Activated naive CD8-positive, alpha-beta T cell treated with anti-CD3 and anti-CD28 coated beads for 36 hours (primary cell): ENCODE measurements at places on chromosomes 13 and 19. TPM values are rescaled to one million over a fixed set of nuclear protein-coding genes. Genes with fewer than 3 reads are reported as not detected.
A peak's percentile ranks its signal among the peaks of the same experiment; 100 is the strongest.

- H3K27ac ChIP-seq = peak within 1 kb of the TSS; percentile 92
- peaks cover 17% of the 10 kb centered on the region for H3K4me1 ChIP-seq
These were observed at the start of gene ZNF480 for GRCh38 chr19:52296773-52297600. Gene ZNF480 (plus strand): TSS chr19:52297169. CDS start chr19:52300413, 3,244 bp downstream.

DNA sequence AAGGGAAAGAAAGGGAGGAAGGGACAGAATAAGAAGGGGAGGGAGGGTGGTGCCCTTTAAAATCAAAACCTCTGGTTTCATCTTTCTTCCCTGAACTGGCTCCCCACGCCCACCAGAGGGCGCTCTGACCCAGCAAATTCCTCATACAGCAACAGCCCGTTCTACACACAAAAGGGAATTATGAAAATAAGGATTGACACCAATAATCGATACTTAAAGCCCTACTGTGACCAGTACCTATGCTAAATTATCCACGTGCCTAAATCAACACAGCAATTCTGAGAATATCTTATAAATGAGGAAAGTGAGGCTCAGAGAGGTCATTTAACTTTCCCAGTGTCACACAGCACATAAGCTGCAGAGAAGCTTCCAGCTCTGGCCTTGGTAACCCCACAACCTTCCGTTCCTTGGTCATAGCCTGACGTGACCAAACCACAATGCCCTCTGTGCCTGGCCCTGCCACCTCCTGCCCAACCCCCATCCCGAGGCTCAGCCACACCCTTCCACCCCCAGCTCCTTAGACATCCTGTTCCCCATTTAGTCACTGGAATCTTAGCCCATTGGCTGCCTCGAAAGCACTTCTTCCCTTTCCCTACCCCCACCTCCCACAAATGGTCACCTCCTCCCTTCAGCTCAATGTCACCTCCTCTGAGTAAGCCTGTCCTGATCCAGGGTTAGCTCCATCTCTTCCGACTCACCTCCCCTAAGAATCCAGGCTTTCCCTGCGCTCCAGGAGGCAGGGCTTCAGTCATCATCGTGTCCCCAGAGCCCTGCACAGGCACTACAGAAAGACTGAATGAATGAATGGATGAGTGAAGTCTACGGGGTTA is 34.2 kb upstream of the PNMA8B start:
- H3K27me3 ChIP-seq = no peaks in the 10 kb centered on the region
- H3K4me3 ChIP-seq = no peak overlapping the region
- H3K27ac ChIP-seq = peak overlapping the region; percentile 58
- peaks cover 15% of the 10 kb centered on the region for H3K36me3 ChIP-seq

DNA sequence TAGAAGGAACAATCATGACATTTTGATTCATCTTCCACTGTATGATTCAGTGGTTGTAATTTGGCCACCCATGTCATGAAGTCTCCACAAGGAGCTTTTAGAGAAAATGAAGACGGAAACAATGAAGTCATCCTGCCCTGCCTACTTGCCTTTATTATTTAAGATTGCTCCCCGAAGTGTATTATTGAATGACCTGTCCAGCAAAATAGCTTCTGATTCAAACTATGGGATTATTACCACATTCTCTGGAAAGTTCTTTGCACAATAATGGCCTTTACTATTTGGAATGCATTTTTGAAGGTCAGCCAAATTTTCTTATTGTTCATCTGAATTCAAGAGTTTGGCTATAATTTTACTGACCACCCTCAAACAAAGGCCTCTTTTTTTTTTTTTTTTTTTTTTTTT is 77.8 kb upstream of the RFC3 start:
- H3K4me1 ChIP-seq = peaks cover 16% of the 10 kb centered on the region
- no peaks in the 10 kb centered on the region for H3K36me3 ChIP-seq
- H3K27ac ChIP-seq = no peak overlapping the region
- H3K27me3 ChIP-seq = peaks cover 11% of the 10 kb centered on the region

DNA sequence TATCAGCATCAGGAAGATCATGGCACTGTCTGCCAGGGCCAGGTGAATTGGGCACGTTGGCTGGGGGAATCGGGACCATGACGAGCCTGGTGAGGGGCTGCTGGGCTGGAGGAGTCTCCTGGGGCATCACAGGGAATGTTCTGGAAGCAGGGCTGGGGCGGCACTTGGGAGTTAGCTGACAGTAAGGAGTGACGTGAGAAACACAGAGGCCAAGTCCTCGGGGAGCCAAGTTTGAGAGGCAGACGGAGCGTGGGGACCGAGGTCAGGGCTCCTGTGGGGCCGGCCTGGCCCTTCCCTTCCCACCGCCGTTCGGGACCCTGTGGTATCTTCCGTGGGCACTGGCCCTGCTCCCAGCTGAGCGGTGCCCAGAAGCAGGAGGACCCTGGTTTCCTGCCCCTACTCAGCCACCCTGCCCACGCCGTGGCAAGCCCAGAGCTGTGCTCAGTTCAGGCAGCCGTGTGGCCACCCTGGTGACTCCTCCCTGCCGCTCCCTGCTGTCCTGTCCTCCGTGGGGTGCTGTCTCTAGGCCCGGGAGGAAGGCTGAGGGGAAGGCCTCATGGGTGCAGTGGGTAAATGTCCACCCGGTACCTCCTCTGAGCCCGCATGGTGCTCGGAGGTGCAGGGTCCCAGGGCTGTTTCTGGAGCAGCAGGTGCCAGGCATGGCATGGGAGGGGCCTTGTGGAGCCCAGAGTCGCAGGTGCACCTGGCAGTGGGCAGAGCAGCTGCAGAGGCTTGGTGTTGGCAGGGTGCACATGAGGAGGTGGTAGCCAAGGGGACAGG is 25.2 kb downstream of the CRTC1 start:
- no peak overlapping the region for H3K4me3 ChIP-seq
- no peaks in the 10 kb centered on the region for H3K36me3 ChIP-seq
- H3K27me3 ChIP-seq = no peaks in the 10 kb centered on the region
- no peak for DNase-seq

GRCh38 chr19:48900477-48901406 is 630 bp downstream of the NUCB1 start:
- peaks cover 29% of the 10 kb centered on the region for H3K4me1 ChIP-seq
- peak overlapping the region; percentile 97 for H3K4me3 ChIP-seq
- peaks cover 6% of the 10 kb centered on the region for H3K27me3 ChIP-seq
- peaks cover 37% of the 10 kb centered on the region for H3K36me3 ChIP-seq
- peak overlapping the region; percentile 98 for H3K27ac ChIP-seq
- peak; percentile 21 for DNase-seq

- H3K4me3 ChIP-seq = peak overlapping the region; percentile 85
- DNase-seq = no peak
- H3K27me3 ChIP-seq = no peaks in the 10 kb centered on the region
- peak overlapping the region; percentile 71 for H3K27ac ChIP-seq
- peaks cover 35% of the 10 kb centered on the region for H3K4me1 ChIP-seq
These were observed 568 bp downstream of the ATP11A start for GRCh38 chr13:112690283-112690929.

DNA sequence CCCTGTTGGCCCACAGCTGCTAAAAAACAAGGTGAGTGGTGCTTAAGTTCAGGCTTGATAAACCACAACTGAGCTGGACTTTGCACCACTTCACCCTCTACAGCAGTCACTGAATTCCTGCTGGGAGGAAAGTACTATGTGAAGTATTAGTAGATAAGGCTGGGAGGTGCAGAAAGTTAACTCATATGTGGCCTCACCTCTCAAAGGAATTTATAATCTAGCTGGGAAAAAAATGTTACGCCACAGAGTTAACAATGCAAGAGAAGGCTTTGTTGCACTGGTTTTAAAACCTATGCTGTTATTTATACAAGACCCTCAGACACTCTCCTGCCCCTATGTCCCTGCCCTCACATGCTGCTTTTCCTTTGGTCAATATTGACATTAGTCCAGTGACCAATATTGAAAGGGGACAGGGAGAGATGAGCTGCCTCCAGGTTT is 60.9 kb downstream of the LIG4 start:
- peaks cover 5% of the 10 kb centered on the region for H3K27me3 ChIP-seq
- DNase-seq = no peak
- H3K36me3 ChIP-seq = no peaks in the 10 kb centered on the region
- H3K27ac ChIP-seq = no peak overlapping the region

DNA sequence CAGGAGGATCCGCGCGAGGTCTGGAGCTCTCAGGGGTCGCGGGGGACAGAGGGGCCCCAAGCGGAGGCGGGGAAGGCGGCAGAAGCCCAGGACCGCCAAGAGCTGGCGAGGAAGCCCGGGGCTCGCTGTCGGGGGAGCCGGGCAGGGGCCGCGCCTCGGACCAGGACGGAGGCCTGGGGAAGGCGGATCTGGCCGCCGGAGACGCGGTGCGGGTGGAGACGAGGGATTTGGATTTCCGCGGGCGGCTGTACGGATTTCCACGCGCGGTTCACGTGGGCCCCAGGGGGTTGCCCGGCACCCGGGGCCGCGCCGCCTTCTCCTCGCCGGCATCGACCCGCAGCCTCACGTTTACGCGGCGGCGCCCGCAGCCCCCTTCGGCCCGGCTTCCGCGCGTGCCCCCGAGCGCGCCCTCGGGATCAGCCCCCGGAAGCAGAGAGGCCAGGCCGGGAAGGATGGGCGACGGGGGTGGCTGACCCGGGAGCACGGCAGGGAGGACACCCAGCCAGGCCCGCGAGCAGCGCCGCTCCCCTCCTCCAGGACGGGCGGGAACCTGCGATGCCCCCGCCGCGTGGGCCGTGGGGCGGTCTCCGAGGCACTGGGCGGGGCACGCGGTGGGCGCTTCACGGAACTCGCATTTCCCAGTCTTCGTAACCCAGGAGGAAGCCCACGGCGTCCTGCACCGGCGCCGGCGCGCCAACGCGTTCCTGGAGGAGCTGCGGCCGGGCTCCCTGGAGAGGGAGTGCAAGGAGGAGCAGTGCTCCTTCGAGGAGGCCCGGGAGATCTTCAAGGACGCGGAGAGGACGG is 4.7 kb downstream of the F7 start:
- H3K27me3 ChIP-seq = peaks cover 4% of the 10 kb centered on the region
- H3K36me3 ChIP-seq = peaks cover 3% of the 10 kb centered on the region
- peaks cover 3% of the 10 kb centered on the region for H3K4me1 ChIP-seq
- H3K4me3 ChIP-seq = peak overlapping the region; percentile 40

- no peak for DNase-seq
- no peaks in the 10 kb centered on the region for H3K4me1 ChIP-seq
- H3K27ac ChIP-seq = no peak overlapping the region
- H3K27me3 ChIP-seq = peaks cover 16% of the 10 kb centered on the region
- peaks cover 2% of the 10 kb centered on the region for H3K36me3 ChIP-seq
These were observed 146.8 kb downstream of the KCNRG start for GRCh38 chr13:50162001-50162400.

GRCh38 chr19:17765069-17765618 is 13.9 kb downstream of the FCHO1 start:
- no peak overlapping the region for H3K4me3 ChIP-seq
- no peak overlapping the region for H3K27ac ChIP-seq
- peaks cover 30% of the 10 kb centered on the region for H3K36me3 ChIP-seq
- no peaks in the 10 kb centered on the region for H3K27me3 ChIP-seq
- H3K4me1 ChIP-seq = peaks cover 8% of the 10 kb centered on the region

GRCh38 chr13:77979721-77980385 is 61.2 kb upstream of the EDNRB start:
- no peak for DNase-seq
- no peak overlapping the region for H3K27ac ChIP-seq
- H3K27me3 ChIP-seq = no peaks in the 10 kb centered on the region
- H3K4me3 ChIP-seq = no peak overlapping the region

DNA sequence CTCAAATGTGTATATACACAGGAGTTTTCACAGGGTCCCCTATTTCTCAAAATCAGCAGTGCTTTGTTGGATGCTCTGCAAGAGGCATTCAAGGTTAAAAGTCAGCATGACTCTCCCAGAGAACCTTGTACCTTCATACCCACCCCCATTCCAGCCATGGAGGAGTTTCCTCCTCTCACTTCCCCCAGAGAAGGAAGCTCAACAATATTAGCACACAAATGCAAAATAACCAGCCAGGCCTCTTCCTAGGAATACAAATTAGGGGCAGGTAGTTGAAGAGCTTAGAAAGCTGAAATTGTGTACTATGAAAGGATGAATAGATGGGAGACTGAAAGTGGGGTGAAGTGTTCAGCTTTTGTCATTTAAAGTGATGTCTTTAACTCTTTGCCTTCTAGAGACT is 43.8 kb downstream of the SPRY2 start:
- no peaks in the 10 kb centered on the region for H3K4me1 ChIP-seq
- no peak for DNase-seq
- H3K27me3 ChIP-seq = no peaks in the 10 kb centered on the region
- H3K27ac ChIP-seq = no peak overlapping the region
- H3K36me3 ChIP-seq = no peaks in the 10 kb centered on the region

- peak overlapping the region; percentile 79 for H3K4me3 ChIP-seq
- DNase-seq = no peak
- H3K36me3 ChIP-seq = no peaks in the 10 kb centered on the region
- H3K27ac ChIP-seq = peak overlapping the region; percentile 80
These were observed 85.8 kb upstream of the UBL3 start for GRCh38 chr13:29936051-29936813.

GRCh38 chr19:56663931-56664500 is 7.5 kb downstream of the ZNF835 start:
- DNase-seq = no peak
- H3K4me3 ChIP-seq = no peak overlapping the region
- peaks cover 3% of the 10 kb centered on the region for H3K4me1 ChIP-seq
- H3K27me3 ChIP-seq = no peaks in the 10 kb centered on the region
- no peak overlapping the region for H3K27ac ChIP-seq

- H3K36me3 ChIP-seq = peaks cover 25% of the 10 kb centered on the region
- H3K4me1 ChIP-seq = no peaks in the 10 kb centered on the region
- H3K4me3 ChIP-seq = no peak overlapping the region
- no peaks in the 10 kb centered on the region for H3K27me3 ChIP-seq
- DNase-seq = no peak
These were observed 28.9 kb downstream of the NBEA start for GRCh38 chr13:34970961-34971360.

DNA sequence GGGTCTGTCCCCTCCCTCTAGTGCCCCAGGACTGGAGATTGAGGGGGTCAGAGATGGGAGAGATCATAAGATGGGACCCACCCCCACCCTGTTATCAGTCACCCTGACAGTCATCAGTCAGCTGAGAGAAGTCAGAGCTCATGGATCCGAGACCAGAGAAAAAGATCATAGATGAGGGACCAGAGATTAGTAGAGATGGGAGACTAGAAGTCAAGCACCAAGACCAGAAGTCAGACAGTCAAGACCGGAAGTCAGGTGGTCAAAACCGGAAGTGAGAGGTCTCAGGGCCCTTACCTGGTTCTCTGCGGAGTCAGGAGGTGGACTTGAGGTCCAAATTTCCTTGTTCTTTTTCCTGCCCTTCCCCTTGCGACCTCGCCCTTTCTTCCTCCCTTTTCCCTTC is 7.0 kb downstream of the COL5A3 start:
- no peak for DNase-seq
- H3K4me1 ChIP-seq = peaks cover 5% of the 10 kb centered on the region
- H3K27ac ChIP-seq = no peak overlapping the region

GRCh38 chr19:23771761-23772674 is 13.3 kb upstream of the ZNF681 start:
- H3K27me3 ChIP-seq = no peaks in the 10 kb centered on the region
- peaks cover 31% of the 10 kb centered on the region for H3K4me1 ChIP-seq
- H3K27ac ChIP-seq = peak overlapping the region; percentile 31

SIGLEC5 gene
- not detected for total RNA-seq

C19orf85 gene
- not detected for total RNA-seq

KLK2 gene
- total RNA-seq = 0.45 TPM

DAND5 gene
- total RNA-seq = not detected

BBC3 gene
- 13.3 TPM for total RNA-seq

DIAPH3 gene
- 21.0 TPM for total RNA-seq

ATP1A3 gene
- total RNA-seq = 4.8 TPM

ERICH6B gene
- total RNA-seq = not detected

SHKBP1 gene
- total RNA-seq = 71.1 TPM

ERCC5 gene
- 67.4 TPM for total RNA-seq
